ENCODE measurements at places on chromosomes 4 and X. TPM values are rescaled to one million over a fixed set of nuclear protein-coding genes. Genes with fewer than 3 reads are reported as not detected.

Gene CORIN
- 0.15 TPM for total RNA-seq

Gene TBC1D9
- total RNA-seq, result 28.3 TPM

Gene CLNK
- total RNA-seq, result not detected

Gene RNF175
- 0.46 TPM for total RNA-seq

Gene SUPT20HL2
- total RNA-seq, result not detected

Gene GLUD2
- total RNA-seq, result 9.3 TPM

Gene MBNL3
- 13.1 TPM for total RNA-seq

Gene TBX22
- 0.33 TPM for total RNA-seq

Gene UGT2B11
- total RNA-seq, result not detected

Gene ANXA5
- total RNA-seq, result 990 TPM

Gene RUFY3
- 93.3 TPM for total RNA-seq

Gene TMEM150C
- total RNA-seq, result under 0.01 TPM

Gene TCEAL8
- total RNA-seq, result 93.6 TPM

Gene S100P
- total RNA-seq, result not detected

Gene VCX2
- not detected for total RNA-seq

Gene TSPAN6
- total RNA-seq, result 20.1 TPM
